ENCODE measurements at places on chromosomes 4 and X.

- no peak for DNase-seq
Observed at GRCh38 chr4:150037251-150037856, 40.9 kb upstream of the DCLK2 start.

DNA sequence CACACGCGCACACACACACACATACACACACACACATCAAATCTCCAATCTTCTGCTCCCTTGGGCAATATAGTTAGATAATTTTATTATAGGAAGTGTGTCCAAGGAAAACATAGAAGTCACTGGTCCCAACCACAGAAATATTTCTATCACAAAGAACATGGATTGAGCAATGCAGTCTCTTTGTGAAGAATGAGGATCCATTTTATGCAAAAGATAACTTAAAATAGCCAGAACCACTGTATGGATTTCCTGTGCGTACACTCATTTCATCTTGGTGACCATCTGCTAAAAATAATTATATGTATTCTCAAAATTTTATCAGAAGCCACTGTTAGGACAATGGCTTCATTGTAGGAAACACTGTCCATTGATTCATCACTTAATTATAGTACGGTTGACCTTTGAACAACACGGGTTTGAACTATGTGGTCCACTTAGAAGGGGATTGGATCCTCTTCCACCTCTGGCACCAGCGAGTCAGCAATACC is 169.6 kb upstream of the MXRA5 start:
- DNase-seq, result no peak

- no peak for DNase-seq
Observed at GRCh38 chrX:120244395-120244734, 6.2 kb upstream of the ZBTB33 start.

- DNase-seq, result no peak
Observed at GRCh38 chr4:119559044-119559647, 69.5 kb downstream of the PDE5A start.

DNA sequence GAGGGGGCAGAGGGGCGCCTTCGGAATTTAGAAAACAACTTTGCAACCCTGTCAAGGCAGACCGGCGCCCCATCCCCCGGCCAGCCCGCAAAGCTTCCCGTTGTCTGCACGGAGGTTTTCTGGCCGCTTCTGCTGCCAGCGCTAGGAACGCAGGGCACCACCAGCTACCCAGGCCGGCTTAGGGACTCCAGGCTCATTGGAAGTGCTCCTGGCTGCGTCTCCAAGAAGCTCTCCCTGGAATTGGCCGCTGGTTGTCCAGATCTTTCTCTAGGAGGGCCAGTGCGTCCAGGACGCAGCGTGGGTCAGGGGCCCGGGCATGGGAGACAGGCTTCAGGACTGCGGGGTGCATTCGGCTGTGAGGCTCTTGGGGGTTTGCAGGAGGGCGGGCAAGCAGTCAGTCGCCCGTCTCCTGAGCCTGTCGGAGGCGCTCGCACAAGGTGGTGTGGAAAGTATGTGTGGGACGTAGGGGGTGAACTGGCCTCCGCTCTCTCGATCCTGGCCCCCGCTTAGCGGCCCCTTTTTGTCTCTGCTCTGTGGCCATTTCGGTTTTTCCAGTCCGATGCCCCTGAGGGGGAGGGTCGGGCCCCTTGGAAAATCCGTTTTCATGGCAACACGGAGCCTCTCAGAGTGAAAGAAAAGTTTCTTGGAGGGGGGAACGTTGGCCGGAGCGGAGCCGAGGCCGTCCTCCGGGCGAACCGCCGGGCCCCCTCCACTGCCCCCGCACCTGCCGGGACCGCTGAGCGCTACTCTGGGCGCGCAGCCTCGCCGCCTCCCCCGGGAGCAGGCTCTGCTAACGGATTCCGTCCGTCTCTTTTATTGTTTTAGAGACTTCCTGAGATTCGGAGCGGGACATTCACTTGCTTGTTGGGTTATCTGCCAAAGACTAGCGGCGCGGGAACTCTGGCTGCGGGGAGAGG is 810 bp upstream of the SOX3 start:
- no peak for DNase-seq

DNA sequence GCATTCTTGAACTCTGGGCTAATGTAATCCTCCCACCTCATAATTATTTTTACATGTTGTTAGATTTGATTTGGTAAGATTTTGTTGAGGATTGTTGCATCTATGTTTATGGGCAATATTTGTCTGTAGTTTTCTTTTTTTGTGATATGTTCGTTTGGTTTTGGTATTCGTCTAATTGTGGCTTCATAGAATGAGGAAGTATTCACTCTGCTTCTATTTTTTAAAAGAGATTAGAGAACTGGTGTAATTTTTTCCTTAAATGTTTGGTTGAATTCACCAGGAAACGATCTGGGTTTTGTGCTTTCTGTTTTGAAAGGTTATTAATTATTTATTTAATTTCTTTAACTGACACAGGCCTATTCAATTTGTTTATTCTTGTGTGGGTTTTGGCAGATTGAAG is 161.2 kb upstream of the NUDT6 start:
- DNase-seq, result no peak

Measured in stimulated activated CD8-positive, alpha-beta memory T cell treated with anti-CD3 and anti-CD28 coated beads, Interleukin-15, amount 100 ng/mL, for 4 hours (primary cell).